ENCODE measurements at places on chromosomes 1 and 21. TPM values are rescaled to one million over a fixed set of nuclear protein-coding genes. Genes with fewer than 3 reads are reported as not detected.

Gene NPPA
- not detected for total RNA-seq

Gene GJA9
- not detected for total RNA-seq

Gene PRDM16
- total RNA-seq: 0.27 TPM

Gene AQP10
- total RNA-seq: 0.81 TPM

DNA sequence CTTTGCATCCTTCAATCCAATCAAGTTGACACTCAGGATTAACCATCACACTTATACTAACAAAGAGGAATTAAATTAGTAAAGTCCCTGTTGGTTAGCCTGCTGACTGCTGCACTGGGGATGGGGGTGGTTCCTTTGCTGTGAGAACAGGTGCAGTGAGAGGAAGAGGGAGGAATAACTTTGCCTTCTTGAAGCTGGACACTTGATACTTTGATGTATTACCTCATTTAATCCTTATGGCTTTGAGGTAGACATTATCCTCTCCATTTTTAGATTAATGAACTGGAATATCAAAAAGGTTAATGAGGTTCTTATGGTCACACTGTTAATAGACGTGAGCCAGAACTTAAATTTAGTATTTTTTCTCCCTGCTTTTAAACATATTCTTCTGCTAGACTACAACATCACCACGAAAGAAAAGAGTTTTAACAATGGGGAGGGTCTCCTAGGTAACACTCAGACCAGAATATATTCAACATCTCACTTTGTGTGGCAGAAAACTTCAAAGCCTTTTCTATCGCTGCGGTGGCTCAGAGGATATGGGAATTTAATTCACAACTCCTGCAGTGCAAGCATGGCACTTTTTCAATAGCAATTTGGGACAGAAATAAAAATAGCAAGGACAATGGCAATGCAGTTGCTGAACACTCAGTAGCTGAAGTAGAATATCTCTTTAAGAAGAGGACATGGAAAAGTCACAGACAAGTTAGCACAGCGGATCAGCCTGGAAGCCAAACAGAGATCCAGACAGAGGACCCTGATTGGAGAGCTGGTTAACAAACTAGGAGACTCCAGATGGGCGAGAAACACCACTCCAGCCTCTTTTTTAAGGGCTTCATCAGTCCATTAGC is 68.8 kb upstream of the DNAH14 start:
- no peak for DNase-seq

- DNase-seq: no peak
These were observed 263.4 kb downstream of the GRIK1 start for GRCh38 chr21:29676395-29676794.

GRCh38 chr1:19370453-19371170 is 58.5 kb downstream of the SLC66A1 start:
- no peak for DNase-seq

DNA sequence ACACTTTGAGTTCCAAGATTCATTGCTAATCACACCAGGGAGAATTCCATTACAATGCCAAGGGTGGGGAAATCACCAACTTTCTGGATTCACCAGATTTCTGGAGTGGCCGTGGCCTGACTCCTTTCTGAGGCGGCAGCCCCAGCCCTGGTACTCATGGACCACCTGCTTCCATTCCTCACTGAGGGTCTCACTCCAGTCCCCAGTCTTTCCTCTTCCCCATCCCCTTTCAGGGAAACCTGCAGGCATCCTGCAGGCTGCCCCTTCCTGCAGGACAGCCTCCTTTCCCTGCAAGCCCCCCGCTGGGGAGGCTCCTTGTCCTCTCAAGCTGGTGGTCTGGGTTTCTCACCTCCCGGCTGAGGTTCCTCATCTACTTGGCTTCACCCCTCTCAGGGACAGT is 12.7 kb upstream of the CDK18 start:
- DNase-seq: no peak

DNA sequence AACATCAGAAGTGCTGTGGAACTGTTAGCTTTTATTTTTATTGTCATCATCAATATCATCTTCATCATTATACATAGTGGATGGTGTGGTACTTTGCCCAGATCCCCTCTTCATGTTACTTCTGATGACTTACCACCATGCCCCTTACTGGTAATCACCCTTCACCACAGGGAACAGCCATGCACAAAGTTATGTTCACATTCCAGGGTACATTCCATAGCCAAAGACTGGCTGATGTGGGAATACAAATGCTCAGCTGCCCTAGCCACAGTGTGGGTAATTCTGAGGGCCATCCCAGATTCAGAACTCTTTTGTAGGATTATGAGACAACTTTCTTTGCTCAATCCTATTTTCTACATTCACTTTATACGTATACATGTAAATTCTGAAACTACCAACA is 691.3 kb upstream of the CXADR start:
- DNase-seq: no peak

Measured in CD4-positive, CD25-positive, alpha-beta regulatory T cell (primary cell).